ENCODE measurements at places on chromosomes 2 and 18.
A peak's percentile ranks its signal among the peaks of the same experiment; 100 is the strongest.

DNA sequence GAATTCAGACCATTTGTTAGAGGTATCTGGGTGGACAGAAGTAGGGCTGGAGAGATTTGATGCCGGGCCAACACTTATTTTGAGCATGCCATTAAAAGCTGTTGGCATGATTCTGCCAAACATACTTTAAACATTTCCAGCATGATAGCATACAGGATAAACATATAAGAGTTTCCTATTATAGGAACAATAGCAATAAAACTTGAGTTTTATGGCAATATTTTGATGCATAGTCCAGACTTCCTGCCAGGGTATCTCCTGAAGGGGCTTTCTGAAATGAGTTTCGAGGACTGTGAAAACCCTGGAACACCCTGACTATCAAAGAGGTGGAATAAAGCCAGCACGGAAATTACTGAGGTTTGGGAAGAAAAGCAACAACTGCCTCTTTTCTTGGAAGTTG, 1398.0 kb upstream of the NXPH2 start:
- DNase-seq, result no peak

GRCh38 chr2:106582148-106583143, 95.3 kb downstream of the CD8B2 start:
- peak; percentile 63 for DNase-seq

DNA sequence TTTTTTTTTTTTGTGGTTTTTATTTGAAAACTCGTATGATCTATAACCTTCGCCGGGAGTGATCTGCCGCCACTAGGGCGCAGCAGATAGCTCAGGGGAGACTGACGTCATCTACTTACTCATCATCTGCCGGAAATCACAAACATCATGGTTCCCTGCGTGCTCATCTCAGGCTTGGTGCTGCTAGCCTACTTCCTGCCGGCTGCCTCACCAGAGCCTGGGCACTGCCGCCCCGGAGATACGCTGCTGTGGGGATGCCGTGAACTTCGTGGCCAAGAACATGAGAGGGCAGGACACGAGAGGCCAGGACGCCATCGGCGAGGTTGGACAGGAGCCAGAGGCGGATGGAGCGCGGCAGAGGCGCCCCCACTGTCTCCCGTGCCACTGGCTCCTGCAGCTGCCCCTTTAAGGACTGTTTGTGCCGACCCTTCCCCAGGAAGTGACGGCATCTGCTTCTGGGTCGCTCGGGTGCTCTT, 68.8 kb downstream of the DOK6 start:
- DNase-seq, result peak; percentile 37

DNA sequence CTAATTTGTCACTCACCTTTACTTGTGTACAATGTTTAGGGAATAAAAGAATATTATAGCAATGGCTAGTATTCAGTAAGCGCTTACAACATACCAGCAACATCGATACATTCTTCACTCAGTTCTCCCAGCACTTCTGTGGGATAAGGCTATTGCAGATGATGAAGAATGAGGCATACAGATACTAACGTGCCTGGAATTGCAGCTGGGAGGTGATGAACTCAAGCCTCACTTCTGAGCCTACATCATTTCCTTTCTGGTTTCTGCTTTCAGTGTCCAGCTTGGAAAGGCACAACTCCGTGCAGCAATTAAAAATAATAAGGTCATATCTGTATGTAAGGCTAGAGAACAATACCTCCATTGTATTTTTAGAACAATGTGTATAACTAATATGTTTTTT, 95.4 kb upstream of the AQP4 start:
- DNase-seq, result no peak

GRCh38 chr2:128444816-128445522, 126.3 kb upstream of the HS6ST1 start:
- DNase-seq, result no peak

GRCh38 chr2:27493948-27494283, 1.1 kb downstream of the FNDC4 start:
- DNase-seq, result no peak
